ENCODE measurements at places on chromosomes 7 and 10. TPM values are rescaled to one million over a fixed set of nuclear protein-coding genes. Genes with fewer than 3 reads are reported as not detected.
A peak's percentile ranks its signal among the peaks of the same experiment; 100 is the strongest.

C10orf62 gene
- total RNA-seq = not detected

DNA sequence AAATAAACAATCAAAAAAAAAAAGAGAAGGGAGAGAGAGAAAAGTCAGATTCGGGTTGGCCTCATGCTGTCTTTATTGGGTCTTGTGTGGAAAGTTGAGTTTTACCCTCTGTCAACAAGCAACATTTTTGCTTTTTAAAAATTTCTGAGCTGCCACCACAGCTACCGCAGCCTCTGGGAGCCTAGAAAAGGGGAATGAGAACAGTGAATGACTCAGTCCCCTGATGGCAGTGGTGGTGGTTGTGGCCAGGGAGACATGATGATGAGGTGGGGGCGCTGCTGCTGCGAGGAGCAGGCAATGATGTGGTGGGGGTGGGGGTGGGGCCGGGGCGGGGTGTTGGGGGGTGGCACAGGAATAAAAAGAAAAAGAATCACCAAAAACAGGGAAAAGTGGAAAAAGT lies 20.0 kb upstream of the CREB3L2 start:
- no peak for DNase-seq

CUBN gene
- 1.8 TPM for total RNA-seq

STOX1 gene
- 2.7 TPM for total RNA-seq

NOLC1 gene
- 178 TPM for total RNA-seq

PRTFDC1 gene
- 5.3 TPM for total RNA-seq

DNA sequence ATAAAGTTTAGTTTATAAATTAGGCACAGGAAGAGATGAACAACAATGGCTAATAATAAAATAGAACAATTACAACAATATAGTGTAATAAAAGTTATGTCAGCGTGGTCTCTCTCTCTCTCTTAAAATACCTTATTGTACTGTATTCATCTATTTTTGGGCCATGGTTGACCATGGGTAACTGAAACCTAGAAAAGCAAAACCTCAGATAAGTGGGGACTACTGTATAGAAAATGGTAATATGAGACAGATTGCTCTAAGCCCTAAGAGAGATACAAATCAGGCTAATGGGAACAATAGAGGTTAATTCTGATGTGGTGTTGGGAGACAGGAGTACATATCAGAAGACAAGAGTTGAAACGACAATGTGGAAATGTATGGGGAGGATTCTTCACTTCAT lies 86.2 kb downstream of the ZNF365 start:
- DNase-seq = no peak

SFMBT2 gene
- 7.4 TPM for total RNA-seq

GRCh38 chr10:30587522-30588031 lies 42.0 kb downstream of the LYZL2 start:
- DNase-seq = peak; percentile 61

- DNase-seq = no peak
Observed at GRCh38 chr7:100946111-100946510, 3.2 kb upstream of the MUC3A start.

GSTO2 gene
- 30.7 TPM for total RNA-seq

EN2 gene
- not detected for total RNA-seq

SPDYE11 gene
- not detected for total RNA-seq

GRCh38 chr7:146926841-146927240 lies 810.2 kb downstream of the CNTNAP2 start:
- no peak for DNase-seq

EIF5AL1 gene
- 2.0 TPM for total RNA-seq

GRCh38 chr7:155296788-155297516 lies 726 bp upstream of the INSIG1 start:
- DNase-seq = peak; percentile 67

RNF32 gene
- 0.56 TPM for total RNA-seq

DNA sequence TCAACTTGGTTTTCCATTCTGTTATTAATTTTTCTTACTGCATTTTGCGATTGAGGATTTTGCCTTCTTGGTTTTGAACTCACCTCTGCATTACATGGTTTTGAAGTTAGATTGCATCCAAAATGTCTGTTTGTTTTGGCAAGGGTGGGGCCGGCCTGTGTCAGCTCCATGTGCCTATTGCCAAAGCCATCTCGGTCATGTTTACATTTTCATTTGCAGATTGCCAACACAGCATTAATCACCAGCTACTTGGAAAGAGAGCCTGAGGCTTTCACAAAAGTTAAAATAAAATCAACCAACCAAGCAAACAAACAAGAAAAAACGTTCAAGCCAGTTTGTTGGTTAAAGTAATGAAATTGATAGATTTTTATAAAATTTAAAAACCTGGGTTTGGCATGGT lies 695.8 kb downstream of the TYW1 start:
- DNase-seq = no peak

DNA sequence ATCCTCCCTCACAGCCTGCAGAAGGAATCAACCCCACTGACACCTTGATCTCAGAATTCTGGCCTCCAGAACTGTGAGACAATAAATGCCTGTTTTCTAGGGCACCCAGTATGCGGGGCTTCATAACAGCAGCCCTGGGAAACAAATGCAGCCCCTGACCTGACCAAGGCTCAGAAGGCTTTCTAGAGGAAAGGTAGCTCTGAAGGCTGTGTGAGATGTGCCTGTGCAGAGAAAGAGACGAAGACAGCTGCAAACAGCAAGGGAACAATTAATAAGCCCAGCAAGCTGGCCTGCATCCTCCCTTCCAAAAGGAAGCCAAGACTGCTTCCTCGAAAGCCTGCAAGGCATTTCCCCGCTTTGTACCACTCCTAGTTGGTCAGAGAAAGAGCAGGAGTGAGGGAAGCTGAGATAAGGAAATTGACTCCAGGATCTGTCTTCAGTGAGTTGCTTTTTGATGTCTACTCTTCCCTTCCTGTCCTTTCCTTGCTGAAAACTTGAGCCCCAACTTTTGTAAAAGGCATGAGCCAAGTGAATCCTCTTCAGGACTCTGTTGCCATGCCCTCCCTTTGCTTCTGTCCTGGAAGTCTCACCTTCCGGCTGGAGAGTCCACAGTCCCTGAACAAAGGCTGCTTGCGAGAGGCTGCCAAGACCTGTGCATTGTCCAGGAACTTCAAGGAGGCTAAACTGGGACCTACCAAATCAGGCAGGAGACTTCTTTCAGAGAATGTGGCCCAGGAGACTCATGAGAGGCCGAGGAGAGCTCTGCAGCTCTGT lies 71.2 kb upstream of the ARID5B start:
- DNase-seq = no peak

DNA sequence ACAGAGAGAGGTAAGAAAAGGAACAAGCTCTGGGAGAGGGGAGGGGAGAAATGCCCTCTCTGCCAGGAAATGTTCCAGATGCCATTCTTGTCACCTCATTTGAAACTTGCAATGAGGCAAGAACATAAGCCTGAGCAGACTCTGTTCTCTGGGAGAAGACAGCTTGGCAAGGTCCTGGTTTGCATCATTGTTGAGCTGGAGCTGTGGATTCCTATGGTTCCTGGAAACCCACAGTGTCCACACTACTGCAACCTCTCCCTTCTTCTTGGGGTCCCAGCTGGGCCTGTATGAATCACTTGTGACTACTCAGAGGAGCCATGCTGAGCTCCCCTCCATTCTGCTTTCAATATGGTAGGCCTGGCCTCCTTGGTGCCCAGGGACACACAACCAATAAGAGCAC lies 60.8 kb upstream of the HECTD2 start:
- no peak for DNase-seq

DNA sequence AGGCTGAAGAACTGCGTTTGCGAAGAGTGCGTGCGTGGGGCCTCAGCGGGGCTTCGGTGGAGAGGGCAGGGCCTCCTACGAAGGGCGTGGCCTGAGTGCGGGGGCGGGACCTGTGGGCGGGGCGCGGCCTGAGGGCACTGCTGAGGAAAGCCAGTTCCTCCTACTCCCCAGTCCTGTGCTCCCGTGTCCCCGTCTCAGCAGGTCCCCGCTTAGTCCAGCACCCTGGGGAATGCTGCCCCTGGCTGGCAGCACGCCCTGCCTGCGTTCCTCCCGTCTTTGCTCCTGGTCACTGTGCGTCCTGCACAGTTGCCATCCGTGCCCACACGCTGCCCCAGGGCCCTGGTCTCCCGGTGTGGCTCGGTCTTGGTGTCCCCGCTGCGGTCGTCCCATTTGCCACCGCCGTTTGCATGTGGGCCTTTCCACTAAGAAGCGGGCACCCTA lies 177.1 kb downstream of the ZNF248 start:
- DNase-seq = no peak

TBXAS1 gene
- 1.0 TPM for total RNA-seq

DNA sequence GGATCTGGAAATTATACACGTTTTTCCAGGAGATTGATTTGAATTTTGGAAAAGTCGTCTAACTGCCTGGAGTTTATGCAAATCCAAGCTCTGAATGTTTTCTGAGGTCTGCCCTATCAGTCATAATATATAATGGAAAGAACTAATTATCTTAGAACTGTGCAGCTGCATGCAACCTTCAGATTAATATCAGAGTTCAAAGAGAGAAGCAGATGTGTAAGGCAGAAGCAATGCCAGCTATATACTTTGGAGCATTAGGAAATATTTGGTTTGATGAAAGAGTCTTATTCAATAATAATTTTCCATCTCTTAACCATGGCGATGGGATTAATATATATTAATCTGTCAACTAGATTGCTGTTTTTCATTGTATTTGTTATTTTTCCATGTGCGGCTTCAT lies 500.9 kb downstream of the NEBL start:
- DNase-seq = no peak

- DNase-seq = no peak
Observed at GRCh38 chr10:131350660-131351059, 39.1 kb upstream of the TCERG1L start.

GRCh38 chr7:100694098-100694745 lies at the start of gene GIGYF1:
GIGYF1 (minus strand) TSS chr7:100694250; CDS start chr7:100688238, 6,012 bp downstream.
- DNase-seq = peak; percentile 77

ZYX gene
- 132 TPM for total RNA-seq

GRCh38 chr7:133682364-133683181 lies 429.7 kb downstream of the EXOC4 start:
- DNase-seq = no peak

ZDHHC4 gene
- total RNA-seq = 58.9 TPM

GARIN1A gene
- total RNA-seq = not detected

WDR91 gene
- 9.7 TPM for total RNA-seq

DNA sequence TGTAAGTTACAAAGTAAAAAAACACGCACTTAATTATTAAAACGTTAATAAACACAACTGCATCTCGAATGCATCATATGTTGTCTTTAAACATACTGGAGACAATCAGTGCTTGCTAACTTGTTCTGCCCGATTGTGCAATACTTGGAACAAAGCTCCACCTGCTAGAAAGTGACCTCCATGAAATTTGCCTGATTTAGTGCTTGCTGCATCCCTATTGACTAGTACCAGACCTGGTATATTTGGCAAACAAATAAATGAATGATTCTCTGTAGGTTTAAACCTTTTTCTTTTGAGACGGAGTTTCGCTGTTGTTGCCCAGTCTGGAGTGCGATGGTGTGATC lies 6.2 kb downstream of the BZW2 start:
- DNase-seq = no peak

GRCh38 chr7:78195281-78195680 lies 396.7 kb downstream of the PHTF2 start:
- no peak for DNase-seq

GRCh38 chr10:105699504-105699903 lies 1058.4 kb downstream of the SORCS3 start:
- DNase-seq = peak; percentile 17

GRCh38 chr10:118409295-118409694 lies 67.2 kb upstream of the FAM204A start:
- DNase-seq = no peak

Data from GM23338 (cell line).